ENCODE measurements at places on chromosomes 6 and 20.

- DNase-seq: no peak
These were observed 204.8 kb downstream of the ADGB start for GRCh38 chr6:146803601-146804000.

GRCh38 chr20:19913927-19914614, 103.1 kb upstream of the NAA20 start:
- no peak for DNase-seq

DNA sequence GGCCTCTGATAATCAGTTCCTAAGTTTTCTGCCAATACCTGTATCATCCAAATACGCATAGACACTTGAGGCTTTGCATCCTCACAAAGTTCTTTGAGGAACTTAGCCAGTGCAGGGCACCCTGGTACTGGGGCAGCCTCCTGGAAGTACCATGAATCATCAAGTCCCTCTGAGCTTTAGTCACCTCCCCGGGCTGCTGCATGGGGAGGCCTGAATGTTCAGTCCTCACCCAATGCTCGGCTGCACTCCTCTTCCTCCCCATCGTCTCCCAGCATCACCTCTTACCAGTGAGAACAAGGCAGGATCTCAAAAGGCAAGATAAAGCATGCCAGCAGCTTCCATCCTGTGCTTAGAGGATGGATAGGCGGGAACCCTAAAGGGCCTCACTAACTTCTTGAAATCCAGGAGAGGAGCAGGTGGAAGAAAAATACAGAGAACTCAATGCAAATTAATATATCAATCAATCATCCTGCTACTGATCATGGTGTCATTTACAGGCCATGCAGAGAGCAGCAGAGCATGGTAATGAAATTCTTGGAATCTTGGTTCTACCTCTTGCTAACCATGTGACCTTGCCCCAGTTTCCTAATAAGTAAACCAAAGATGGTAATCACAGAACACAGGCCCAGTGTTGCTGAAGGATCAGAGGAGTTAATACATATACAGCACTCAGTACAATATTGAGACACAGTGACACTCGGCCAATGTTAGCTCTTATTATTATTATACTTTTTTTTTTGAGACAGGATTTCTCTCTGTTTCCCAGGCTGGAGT, 4.7 kb upstream of the CCN6 start:
- no peak for DNase-seq

DNA sequence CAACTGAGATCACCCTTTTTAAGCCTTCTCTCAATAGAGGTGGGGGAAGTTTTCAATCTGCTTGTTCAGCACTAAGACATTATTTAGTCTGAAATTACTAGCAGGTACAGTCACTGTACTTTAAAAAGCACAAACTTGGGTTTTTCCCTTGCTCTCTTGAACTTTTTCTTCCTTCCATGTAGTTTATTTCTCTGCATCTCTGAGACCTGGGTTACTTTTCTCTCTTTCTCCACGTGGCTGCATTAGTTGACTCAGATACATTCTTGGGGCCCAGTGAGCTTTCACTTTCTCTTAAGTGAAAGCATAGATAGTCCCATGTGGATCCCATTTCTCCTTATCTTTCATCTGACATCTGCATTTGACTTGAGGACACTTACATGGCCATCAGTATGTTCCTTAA, 433.9 kb upstream of the MAP3K7 start:
- no peak for DNase-seq

GRCh38 chr6:7414811-7415210, 25.2 kb downstream of the RIOK1 start:
- no peak for DNase-seq

DNA sequence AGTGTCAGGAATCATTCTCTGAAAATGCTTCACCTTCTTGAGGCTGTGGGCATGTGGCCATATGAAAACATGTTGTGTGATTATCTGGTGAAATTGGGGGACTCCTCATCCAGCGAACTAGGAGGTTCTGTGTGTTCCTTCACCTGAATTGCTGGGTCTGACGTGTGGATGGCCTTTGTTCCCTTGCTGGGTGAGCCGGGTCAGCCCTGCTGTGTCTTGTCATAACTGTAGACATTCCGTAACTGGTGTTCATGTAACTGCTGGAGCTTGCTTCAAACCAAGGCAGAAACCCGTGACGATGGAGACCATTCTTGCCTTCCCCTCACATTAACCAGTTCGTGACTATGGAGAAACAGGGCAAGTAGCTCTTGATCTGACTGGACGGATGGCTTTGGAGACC, 123.5 kb downstream of the GMPR start:
- no peak for DNase-seq

DNA sequence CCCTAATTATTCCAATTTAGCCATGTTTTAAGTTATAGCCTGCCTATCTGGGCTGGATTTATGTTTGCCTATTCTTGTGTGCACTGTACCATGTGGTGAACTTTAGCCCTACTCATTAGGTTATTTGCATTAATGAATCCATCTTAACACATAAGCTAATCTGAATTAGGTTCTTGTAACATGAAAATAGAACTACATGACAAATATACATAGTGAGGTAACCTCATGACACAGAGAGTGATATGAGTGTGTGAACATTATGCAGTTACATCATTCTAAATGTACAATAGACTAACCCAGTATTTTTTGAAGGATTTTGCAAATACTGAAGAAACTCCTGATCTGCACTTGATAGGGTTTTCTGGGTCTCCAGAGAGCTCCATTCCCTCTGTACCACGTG, 733.7 kb upstream of the CITED2 start:
- DNase-seq: no peak

GRCh38 chr6:130787726-130788500, 39.3 kb upstream of the SMLR1 start:
- DNase-seq: no peak

DNA sequence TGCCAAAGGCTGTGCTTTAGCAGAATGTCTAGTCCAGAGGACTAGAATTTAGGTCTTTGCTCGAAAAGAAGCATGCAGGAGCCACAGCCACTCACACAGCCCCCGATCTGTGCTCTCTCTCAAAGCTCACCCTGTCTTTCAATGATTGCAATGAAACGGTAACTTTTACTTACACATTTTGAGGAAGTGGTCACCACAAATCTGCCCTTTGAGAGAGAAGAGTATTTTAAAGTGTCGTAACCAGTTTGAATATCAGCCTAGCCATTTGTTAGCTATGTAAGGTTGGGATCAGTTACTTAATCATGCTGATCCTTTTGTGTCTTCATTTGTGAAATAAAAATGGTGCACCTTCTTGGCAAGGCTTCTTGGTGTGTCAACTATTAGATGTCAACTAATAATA, 209.0 kb downstream of the TFAP2A start:
- DNase-seq: no peak

DNA sequence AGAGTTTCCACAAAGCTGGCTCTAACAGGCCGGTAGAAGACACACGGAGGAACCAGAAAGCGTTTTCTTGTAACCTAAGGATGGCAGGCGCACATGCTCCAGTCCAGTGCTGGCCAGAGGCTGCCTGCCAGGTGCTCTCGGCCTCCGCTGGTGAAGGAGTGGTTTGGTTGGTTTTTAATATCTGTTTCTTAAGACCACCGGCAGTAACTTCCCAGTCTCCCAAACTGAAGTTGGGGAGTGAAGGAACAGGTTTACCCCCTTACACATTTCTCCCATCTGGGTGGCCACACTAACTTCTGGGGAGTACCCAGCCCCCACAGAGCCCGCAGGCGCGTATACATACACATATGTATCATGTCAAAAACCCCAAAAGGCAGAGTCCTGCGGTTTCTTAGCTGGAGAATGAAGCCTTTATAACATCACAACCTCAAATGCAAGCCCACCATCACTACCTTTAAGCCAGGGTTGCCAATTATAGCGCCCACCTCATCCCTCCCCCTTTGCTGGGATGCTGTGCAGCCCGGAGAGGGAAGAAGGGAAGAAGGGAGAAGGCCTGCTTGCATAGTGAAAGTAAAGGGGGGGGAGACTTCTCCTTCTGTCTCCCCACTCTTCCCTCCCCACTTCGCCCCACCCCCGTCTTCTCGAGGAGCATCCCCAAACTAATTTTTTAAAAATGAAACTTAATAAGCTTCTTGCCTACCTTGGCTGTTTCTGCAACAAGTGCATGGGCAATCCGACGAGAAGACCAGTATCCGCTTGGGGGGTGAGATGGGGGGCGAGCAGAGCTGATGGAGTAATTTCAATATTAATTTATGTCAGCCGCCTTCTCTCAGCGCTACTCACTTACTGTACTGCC, 1.0 kb downstream of the TRERF1 start:
- peak; percentile 32 for DNase-seq

DNA sequence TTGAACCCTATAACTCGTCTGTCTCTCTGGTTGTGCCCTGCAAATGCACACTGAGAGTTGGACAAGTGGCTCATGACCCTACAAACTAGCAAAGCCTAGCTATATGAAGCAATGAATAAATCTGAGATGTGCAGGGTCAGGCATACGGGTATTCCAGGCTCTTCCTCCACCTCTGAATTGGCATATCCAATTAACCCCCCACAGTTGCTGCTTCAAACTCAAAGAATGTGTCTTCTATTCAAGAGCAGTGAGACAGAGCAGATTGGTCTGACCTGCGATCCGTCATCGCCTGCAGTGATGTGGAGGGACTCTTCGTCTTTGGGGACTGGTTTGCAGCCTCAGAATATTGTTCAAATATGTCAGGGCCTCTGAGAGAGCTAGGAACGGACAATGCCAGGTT, 59.8 kb downstream of the LAMP5 start:
- no peak for DNase-seq

DNA sequence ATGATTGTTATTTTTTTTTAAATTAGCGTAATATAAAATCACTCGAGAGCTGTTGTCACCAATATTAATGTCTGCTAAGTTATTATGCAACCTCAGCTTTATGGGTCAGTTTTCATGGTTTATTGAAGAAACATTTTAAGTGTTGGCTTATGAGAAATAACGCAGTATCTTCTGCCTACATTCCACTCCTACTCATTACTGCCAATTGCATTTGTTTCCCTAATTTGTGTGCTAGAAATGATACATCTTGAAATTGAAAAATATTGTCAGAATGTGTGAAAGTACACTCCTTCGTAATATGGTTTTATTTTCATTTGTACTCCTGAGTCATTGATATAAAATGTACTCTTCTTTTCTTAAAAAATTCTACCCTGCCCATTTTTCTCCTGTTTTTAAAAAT, 333.3 kb upstream of the HSF2 start:
- no peak for DNase-seq

DNA sequence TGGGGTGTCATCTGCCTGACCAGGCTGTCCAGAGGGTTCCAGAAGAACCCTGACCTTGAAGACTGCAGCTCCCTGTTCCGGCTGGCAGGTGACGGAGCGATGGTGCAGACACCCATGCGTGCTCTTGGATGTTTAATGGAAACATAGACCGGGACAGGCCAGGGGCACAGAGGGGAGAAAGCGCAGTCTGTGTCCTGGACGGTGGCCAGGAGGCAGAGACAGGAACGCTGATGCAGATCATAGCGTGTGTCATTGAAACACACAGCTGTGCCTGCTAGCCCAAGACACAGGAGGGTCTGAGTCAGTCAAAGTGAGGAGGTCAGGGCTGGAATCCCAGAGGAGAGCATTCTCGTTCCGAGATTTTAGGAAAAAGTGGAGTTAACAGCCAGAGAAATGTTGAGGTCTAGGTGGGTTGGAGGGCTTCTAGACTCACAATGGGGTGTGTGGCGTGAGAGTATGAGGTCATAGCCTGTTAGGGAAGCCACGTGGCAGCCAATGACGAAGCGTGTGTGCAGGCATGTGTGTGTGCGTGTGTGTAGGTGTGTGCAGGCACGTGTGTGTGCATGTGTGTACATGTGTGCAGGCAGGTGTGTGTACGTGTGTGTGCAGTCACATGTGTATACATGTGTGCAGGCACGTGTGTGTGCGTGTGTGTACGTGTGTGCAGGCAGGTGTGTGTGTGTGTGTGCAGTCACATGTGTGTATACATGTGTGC, 167.0 kb downstream of the ERMARD start:
- no peak for DNase-seq

- no peak for DNase-seq
These were observed 79.4 kb downstream of the IRF4 start for GRCh38 chr6:470901-471448.

- DNase-seq: peak; percentile 15
These were observed 20.9 kb upstream of the POM121L2 start for GRCh38 chr6:27332692-27333641.

DNA sequence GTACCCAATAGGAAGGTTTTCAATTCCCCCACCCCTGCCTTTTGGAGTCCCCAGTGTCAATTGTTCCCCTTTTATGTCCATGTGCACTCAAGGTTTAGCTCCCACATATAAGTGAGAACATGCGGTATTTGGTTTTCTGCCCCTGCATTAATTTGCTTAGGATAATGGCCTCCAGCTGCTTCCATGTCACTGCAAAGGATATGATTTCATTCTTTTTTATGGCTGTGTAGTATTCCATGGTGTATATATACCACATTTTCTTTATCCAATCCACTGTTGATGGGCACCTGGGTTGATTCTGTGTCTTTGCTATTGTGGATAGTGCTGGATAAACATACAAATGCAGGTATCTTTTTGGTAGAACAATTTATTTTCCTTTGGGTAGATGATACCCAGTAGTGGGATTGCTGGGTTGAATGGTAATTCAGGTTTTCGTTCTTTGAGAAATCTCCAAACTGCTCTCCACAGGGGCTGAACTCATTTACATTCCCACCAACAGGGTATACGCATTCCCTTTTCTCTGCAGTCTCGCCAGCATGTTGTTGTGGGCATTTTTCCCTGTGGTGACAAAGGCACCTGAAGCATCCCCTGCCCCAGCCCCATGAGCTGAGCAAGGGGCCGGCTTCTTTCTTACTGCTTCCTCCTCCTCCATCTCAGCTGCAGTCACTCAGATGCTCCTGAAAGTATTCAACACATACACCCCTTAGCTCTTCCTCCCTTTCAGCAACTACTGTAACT, 66.7 kb downstream of the ELOVL2 start:
- no peak for DNase-seq

DNA sequence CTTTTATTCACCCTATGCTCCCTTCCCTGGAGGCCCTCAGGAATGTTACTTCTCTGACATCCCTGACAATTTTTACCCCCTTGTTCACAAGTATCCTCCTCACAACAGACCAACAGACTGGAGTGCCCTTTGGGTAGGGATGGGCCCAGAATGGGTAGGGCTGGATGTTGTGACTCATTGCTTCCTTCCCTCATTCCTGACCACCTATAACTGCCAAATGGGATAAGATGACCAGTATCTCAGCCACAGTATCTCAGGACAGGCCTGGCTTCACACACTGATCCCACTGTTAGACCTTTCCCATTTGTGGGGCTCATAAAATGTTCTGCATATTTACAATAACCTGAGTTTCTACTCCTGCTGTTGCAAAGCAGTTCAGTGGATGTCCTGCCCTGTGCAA, 223.0 kb upstream of the LRFN2 start:
- DNase-seq: no peak

- DNase-seq: no peak
These were observed 11.2 kb upstream of the UNC93A start for GRCh38 chr6:167279766-167280446.

DNA sequence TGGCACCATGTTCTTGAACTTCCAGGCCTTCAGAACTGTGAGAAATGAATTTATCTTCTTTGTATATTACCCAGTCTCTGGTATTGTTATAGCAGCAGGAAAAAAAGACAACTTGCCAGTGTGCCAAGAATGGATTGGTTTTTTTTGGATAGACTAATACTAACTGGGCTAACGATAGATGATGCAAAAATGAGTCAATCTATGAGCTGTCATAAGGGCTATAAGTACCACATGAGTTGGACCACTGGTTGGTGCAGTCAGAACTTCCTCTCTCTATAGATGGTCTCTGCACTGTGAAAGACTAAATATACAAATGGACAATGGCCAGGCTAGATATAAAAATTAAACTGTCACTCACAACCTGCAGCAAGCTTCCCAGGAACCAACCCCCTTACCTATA, 87.6 kb upstream of the COL21A1 start:
- no peak for DNase-seq

GRCh38 chr6:88116276-88116675, 49.9 kb downstream of the CNR1 start:
- DNase-seq: no peak

GRCh38 chr6:11445146-11445545, 92.4 kb upstream of the TMEM170B start:
- no peak for DNase-seq

All from cerebellum (tissue), 4 donors.